ENCODE measurements at places on chromosomes 1 and 21.

GRCh38 chr21:42665026-42665425 is 11.6 kb downstream of the PDE9A start:
- DNase-seq: no peak

DNA sequence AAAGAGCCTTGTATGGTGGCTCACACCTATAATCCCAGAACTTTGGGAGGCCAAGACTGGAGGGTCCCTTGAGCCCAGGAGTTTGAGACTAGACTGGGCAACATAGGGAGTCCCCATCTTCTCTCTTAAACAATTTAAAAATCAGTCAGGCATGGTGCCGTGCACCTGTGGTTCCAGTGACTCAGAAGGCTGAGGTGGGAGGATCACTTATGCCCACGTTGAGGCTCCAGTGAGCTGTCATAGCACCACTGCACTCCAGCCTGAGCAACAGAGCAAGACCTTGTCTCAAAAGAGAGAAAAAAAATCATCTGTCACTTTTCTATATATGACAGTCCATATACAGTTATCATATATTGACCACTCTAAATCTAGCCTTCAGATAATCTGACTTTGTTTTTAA is 658.3 kb downstream of the LTN1 start:
- DNase-seq: no peak

GRCh38 chr1:24103879-24104278 is 8.1 kb downstream of the MYOM3 start:
- no peak for DNase-seq

GRCh38 chr1:7586031-7586941 is 184.8 kb upstream of the VAMP3 start:
- DNase-seq: no peak

- no peak for DNase-seq
These were observed 24.5 kb upstream of the EPHA2 start for GRCh38 chr1:16180291-16180824.

- DNase-seq: no peak
These were observed 116.6 kb downstream of the HS2ST1 start for GRCh38 chr1:87030740-87031690.

- no peak for DNase-seq
These were observed 107.9 kb downstream of the SLC45A1 start for GRCh38 chr1:8425781-8426161.

- DNase-seq: no peak
These were observed 478 bp downstream of the RIT1 start for GRCh38 chr1:155910621-155911121.

DNA sequence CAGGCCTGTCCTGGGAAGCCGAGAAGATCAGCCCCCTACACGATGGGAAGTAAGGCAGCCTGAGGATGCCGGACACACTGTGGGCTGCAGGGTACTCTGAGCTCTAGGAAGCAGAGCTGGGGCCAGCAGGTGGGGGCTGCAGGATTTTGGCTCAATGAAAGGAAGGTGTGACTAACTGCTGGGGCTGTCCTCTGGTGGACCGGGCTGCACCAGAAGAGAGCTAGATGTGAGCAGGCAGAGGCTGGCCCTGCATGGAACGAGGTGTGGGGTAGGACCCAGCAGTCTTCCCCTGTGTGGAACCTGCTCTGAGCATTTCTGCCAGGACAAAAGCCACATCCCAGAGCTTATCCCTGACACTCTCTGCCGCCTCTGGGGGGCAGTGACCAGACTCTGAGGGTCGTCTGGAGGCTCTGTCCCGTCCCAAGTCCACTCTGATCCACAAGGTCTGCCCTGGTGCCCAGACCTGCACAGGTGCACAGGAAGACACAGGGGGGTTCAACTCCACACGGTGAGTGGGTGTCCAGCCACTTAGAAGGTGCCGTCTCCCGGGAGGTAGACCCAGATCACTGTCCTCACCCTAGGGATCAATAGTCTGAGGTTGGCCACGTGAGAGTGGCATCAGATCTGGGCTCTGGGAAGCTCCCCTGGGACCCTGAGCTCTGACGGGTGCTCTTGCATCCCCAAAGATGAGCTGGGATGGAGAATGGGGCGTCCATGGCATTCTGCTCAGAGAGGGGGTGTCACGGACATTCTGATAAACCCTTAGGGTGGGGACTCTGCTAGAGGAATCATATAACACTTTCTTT is 187.6 kb upstream of the VAMP3 start:
- no peak for DNase-seq

DNA sequence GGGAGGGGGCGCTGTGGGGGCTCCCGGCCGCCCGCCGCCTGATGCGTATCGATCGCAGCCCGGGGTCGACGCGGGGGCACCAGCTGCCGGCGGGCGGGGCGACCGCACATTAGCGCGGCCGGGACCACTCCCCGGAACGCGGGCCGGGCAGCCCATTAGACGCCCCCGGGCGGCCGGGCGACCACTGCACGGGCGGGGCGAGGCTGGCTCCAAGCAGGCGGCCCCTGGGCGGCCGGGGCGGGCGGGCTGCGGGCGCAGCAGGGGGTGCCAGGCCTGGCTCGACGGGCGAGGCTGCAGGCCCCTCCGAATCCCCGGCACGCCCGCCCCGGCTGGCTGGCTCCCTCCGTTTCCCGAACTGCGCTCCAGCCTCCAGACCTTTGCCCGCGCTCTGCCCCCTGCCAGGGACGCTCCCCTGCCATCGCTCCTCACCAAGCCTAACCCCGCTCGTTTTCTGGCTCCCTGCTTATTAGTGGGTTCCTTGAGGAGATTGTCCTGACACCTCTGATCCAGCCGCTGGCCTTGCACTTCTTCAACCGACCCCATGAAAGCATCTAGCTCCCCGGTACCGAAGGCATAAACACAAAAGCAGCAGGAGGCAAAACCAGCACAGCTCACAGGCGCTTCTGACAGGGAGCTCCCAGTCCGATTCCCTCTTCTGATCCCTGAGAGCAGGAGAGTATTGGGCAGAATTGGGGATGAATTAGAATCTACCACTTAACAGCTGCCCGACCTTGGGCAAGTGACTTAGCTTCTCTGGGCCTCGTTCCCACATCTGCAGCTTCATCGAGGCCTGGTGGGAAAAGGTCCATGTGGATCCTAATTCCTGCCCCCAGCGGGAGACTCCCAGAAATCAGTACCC is 92.6 kb upstream of the CASZ1 start:
- no peak for DNase-seq

All from astrocyte of the cerebellum (primary cell).